Caco-2 (cell line): ENCODE measurements at places on chromosomes 5 and 9. TPM values are rescaled to one million over a fixed set of nuclear protein-coding genes. Genes with fewer than 3 reads are reported as not detected.

CCL27 gene
- total RNA-seq = not detected in 2 replicates

C1QTNF2 gene
- 0.16 TPM in 1 of 2 replicates, not detected in the other for total RNA-seq

DNA sequence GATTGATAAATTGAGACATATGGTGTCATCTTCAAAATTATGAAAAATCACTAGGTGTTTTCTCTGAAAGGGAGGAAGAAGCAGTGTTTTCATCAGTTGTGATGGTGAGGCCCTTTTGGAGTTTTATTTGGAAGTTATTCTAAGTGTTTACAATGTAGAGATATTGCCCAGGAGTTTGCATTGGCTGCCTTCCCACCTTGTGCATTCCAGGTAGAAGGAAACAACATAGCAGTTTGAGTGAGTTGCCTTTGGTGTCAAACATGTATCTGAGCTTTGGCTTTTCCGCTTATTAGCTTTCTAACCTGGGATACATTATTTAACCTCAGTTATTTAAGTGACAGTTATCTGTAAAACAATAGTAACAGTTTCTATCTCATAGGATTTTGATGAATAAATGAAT, 122.5 kb downstream of the SCAMP1 start:
- no peak for DNase-seq

DNA sequence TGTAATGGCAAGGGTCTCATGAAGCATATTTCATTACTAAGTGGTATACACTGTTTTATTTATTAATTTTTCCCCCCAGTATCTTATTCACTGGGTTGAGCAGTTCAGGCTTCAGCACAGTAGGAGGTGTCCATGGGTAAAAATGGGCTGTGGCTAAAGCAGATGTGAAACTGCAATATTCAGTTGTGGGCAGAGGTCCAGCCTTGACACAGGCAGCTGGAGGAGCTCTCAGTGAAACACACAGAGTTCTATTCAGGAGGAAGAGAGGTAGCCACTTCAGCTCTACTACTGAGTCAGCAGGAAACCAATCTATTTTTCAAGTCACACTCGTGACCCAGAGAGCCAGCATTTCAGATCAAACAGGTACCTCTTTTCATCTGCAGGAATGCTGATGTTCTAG, 418.3 kb downstream of the CDH10 start:
- DNase-seq = no peak

SEMA5A gene
- 27.4 and 34.3 TPM in 2 replicates for total RNA-seq

GRCh38 chr5:130337179-130337888, 433.1 kb downstream of the CHSY3 start:
- no peak for DNase-seq

ENHO gene
- 1.00 and 2.1 TPM in 2 replicates for total RNA-seq

GRCh38 chr9:16879416-16879815, 8.9 kb upstream of the BNC2 start:
- no peak for DNase-seq

- DNase-seq = no peak
Observed at GRCh38 chr9:83601463-83601862, 21.5 kb upstream of the IDNK start.

EPB41L4B gene
- 14.7 and 16.3 TPM in 2 replicates for total RNA-seq

HBEGF gene
- total RNA-seq = 5.2 and 5.8 TPM in 2 replicates

LEAP2 gene
- 1.1 and 4.1 TPM in 2 replicates for total RNA-seq

- DNase-seq = no peak
Observed at GRCh38 chr9:88005240-88005639, 30.9 kb upstream of the CDK20 start.

GRCh38 chr9:124263800-124264426, 6.2 kb downstream of the NEK6 start:
- no peak for DNase-seq

DNA sequence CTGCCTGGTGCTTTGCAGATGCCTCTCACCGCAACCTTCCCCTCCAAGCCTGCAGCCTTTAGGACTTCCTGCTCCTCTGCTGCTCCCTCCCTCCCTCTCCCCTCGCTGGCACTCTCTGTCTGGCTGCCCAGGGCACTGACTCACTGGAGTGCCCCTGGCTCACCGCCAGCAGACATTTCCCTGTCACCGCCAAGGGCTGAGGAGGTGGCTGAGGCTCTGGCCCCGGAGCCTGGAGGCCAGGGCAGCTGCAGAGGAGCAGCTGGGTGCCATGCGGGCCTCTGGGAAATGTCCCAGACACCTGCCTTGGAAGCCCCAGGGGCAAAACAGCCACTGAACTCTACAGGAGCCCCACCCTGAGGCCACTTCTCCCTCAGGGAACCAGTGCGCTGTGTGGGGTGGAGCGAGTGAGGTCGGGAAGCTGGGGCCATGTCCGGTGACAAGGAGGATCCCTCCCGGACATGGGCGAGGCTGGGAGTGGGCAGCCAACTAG, 53.4 kb downstream of the TENT4A start:
- DNase-seq = no peak

SMIM33 gene
- total RNA-seq = not detected in 2 replicates

DNA sequence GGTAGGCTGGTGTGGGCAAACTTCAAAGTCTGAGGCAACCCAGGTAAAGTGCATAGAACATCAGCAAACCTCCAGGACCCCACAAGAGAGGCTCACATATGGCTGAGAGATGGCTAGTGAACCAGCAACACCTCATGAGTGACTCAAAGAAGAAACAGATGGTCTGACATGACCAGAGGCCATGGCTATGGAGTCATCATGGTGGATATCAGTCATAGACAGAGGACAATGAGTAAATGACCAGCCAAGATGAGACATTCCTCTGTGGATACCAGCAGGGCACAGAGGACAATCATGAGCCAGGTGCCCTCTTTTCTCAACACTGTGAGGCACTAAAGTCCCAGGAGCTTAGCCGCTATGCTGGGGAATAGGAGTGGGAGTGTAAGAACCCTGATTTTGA, 180.8 kb downstream of the RASEF start:
- DNase-seq = no peak

PRRX2 gene
- not detected in 2 replicates for total RNA-seq

GRCh38 chr5:166561759-166562158, 1729.7 kb upstream of the WWC1 start:
- no peak for DNase-seq

C9orf50 gene
- not detected in 2 replicates for total RNA-seq

MYO10 gene
- 67.6 and 73.3 TPM in 2 replicates for total RNA-seq
